WERI-Rb-1 (cell line): ENCODE measurements at places on chromosomes 2 and 18.

- no peak for DNase-seq
Measured at GRCh38 chr2:43343573-43344304, 117.3 kb upstream of the ZFP36L2 start.

GRCh38 chr2:64515086-64515485 lies 9.0 kb upstream of the AFTPH start:
- DNase-seq = no peak

- no peak for DNase-seq
Measured at GRCh38 chr18:21933931-21934765, 193.6 kb downstream of the MIB1 start.

- DNase-seq = no peak
Measured at GRCh38 chr18:52588931-52589330, 248.9 kb downstream of the DCC start.

GRCh38 chr2:69514406-69514805 lies 77.2 kb upstream of the NFU1 start:
- DNase-seq = no peak

DNA sequence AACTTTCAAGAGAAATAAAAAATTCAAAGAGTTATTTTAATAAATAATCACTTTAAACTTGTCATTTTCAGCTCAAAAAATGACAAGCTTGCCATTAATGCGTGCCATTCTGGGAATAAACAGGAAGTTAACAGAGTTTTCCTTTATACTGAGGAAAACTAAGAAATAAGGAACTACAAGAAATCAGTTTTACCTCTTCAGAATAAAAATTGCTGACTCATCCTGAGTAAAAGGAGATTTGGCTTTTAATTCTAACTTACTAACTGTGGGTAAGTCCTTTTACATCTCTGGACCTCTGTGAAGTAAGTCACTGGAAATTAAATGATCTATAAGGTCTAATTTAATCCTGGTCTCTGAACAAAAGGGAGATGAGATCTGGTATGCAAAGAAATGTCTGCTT lies 16.1 kb downstream of the CEBPZ start:
- no peak for DNase-seq

DNA sequence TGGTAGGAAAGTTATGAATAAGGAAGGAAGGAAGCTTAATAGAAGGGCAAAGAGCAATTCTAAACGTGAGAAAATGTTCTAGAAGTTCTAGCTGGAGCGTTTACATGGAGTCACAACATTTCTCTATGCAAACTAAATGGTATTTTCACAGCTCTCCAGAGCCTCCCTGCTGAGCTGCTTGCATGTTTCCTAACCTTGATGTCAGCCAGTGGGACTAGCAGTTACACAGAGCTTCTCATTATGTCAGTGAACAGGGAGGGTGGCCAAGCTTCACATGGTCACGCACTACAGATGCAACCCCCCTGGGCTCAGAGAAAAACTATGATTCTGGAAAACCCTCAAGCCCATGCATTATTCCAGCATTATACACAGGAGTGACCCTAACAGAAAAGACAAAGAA lies 153.4 kb upstream of the CCDC150 start:
- DNase-seq = no peak

GRCh38 chr2:189696223-189696622 lies 21.8 kb downstream of the ANKAR start:
- DNase-seq = no peak

GRCh38 chr2:161843936-161844335 lies 219.7 kb downstream of the SLC4A10 start:
- no peak for DNase-seq

GRCh38 chr18:21853775-21854552 lies 113.4 kb downstream of the MIB1 start:
- DNase-seq = no peak

DNA sequence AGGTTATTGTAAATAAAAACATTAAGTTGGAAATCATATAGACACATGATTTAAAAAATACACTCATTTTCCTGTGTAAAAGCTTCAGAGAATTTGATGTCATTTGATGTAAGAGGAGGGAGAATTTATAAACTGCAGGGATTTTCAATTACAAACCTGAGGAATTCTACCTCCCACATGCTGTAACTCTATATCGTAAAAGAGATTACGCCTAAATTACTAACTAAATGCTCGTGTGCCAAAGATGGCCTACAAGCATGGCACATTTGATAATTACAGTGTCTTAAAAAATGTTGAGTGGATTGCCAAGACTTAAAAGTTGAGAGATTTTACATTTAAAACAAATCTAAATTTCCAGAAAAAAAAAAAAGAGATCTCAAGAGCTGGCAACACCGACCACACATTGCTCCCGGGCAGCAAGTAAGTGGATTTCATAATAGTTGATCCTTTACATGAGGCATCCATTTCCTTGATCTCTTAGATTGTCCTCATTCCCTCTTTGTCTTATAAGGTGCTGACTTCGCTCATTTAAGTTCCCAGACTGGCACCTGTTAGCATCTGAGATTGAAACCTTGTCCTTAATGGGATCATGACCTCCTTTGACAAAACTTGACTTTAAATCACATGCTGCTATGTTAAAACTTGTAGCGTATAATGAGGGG lies 840.3 kb upstream of the ZEB2 start:
- DNase-seq = no peak

DNA sequence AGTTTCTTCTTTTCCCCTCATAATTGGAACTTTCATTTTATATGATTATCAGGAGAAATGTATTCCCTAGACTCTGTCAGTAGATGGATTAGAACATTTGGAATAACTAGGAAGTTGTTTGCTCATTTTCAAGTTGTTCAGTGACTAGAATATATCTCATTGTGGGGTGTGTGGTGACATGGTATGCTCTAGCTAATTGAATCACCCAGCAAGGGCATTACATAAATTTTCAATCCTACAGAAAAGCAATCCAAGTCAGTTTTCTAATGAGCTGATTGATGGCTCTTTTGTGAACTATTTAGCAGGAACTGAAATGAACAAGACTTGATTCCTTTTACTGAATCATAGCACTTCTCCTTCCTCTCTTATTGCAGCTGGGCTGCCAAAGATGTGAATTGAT lies 461.4 kb downstream of the TGIF1 start:
- no peak for DNase-seq

- no peak for DNase-seq
Measured at GRCh38 chr2:62826953-62827675, 121.6 kb downstream of the EHBP1 start.

GRCh38 chr18:46321955-46322354 lies 217.8 kb downstream of the HAUS1 start:
- no peak for DNase-seq

GRCh38 chr18:3851159-3851558 lies 401.2 kb downstream of the TGIF1 start:
- DNase-seq = no peak

GRCh38 chr2:68745006-68745405 lies 10.4 kb downstream of the ARHGAP25 start:
- DNase-seq = no peak

- no peak for DNase-seq
Measured at GRCh38 chr2:158781353-158781961, 13.7 kb upstream of the DAPL1 start.

- no peak for DNase-seq
Measured at GRCh38 chr2:81334046-81334445, 1029.5 kb upstream of the LRRTM1 start.

- DNase-seq = no peak
Measured at GRCh38 chr2:45812011-45812500, 160.6 kb downstream of the PRKCE start.

DNA sequence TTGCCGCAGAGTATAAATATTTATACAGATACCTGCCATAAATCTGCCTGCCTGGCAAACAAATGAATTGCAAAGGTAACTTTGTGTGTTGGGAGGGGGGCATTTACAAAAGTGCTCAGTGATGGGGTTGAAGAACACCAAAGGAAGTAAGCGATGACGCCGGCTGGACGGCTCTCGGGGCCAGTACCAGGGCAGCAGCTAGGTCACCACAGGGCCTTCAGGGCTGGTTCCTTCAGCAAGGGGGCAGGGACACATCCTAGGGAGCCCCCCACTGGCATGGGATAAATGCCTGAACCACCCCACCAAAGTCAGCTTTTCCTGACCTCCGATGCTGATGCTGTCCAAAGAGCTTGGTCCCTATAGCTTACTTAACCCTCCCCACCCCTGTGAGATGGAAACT lies 190.4 kb downstream of the CELF4 start:
- no peak for DNase-seq

- no peak for DNase-seq
Measured at GRCh38 chr2:182366628-182367027, 60.2 kb downstream of the PDE1A start.

GRCh38 chr2:42147641-42148274 lies 21.4 kb upstream of the EML4 start:
- no peak for DNase-seq
